ENCODE measurements at places on chromosomes 2 and 18.

DNA sequence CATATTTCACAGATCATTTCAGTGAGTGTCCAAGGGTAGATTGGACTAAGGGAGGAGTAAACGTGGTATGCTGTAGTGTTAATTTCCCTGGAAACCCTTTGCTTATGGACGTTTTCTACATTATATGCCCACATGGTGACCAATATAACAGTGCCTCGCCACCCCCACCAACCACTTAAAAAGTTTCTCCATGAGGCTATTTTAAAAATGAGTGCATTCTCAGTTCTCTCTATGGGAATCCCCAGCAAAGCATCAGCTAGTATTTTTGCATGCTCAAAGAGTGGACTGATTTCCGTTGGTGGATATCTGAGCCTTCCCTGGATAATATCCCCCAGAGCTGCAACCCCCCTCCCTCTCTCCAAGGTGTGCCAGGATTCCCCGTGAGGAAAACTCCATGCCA lies 73.2 kb downstream of the TGFA start:
- no peaks in the 10 kb centered on the region for H3K36me3 ChIP-seq
- ATAC-seq: no peak
- H3K27ac ChIP-seq: no peak overlapping the region

- peaks cover 3% of the 10 kb centered on the region for H3K4me1 ChIP-seq
- no peak overlapping the region for H3K27ac ChIP-seq
- no peak for ATAC-seq
- no peak overlapping the region for H3K4me3 ChIP-seq
- H3K27me3 ChIP-seq: no peaks in the 10 kb centered on the region
- peaks cover 13% of the 10 kb centered on the region for H3K36me3 ChIP-seq
Measured at GRCh38 chr2:144390424-144391020, 129.4 kb downstream of the ZEB2 start.

DNA sequence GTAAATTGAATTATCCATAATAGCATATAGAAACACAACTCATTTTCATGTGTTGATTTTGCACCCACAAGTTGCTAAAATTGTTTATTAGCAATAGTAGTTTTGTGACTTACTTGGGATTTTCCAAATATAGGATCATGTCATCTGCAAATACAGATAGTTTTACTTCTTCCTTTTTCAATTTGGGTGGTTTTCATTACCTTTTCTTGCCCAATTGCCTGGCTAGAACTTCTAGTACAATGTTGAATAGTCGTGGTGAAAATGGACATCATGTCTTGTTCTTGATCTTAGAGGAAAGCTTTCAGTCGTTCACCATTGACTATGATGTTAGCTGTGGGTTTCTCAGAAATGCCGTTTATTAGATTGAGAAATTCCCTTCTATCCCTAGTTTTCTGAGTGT lies 60.2 kb upstream of the TCF7L1 start:
- ATAC-seq: no peak
- H3K4me3 ChIP-seq: no peak overlapping the region
- no peaks in the 10 kb centered on the region for H3K36me3 ChIP-seq

DNA sequence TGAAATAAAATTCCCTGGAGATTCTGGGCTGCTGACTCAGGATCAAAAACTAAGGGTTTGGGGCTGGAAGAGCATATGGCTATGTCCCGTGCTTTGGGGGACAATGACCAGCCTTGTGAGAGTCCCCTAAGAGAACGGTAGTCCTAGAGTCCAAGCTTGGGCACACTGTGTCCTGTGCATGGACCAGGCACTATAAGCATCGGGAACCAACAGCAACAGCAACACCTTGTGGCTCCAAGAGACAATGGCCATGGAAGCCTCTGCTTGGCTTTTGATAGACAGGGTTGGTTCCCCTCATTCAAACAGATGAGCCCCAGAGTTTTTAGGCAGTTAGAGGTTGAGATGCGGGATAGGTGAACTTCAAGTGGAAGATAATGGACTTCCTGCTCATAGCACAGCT lies 294.4 kb upstream of the CHAC2 start:
- H3K4me1 ChIP-seq: no peaks in the 10 kb centered on the region
- no peak overlapping the region for H3K27ac ChIP-seq
- H3K36me3 ChIP-seq: no peaks in the 10 kb centered on the region
- ATAC-seq: no peak
- H3K4me3 ChIP-seq: no peak overlapping the region

- no peaks in the 10 kb centered on the region for H3K27me3 ChIP-seq
- H3K27ac ChIP-seq: peak overlapping the region; percentile 67
- H3K4me3 ChIP-seq: peak overlapping the region; percentile 69
- ATAC-seq: no peak
- peaks cover 40% of the 10 kb centered on the region for H3K4me1 ChIP-seq
Measured at GRCh38 chr2:11773747-11774525, 27.5 kb downstream of the LPIN1 start.

Data from activated T-helper 17 cell treated with anti-CD3 and anti-CD28 coated beads, Interleukin-2, amount 50 U/mL, for 72 hours (primary cell).